ENCODE measurements at places on chromosomes 12 and 14. TPM values are rescaled to one million over a fixed set of nuclear protein-coding genes. Genes with fewer than 3 reads are reported as not detected.

The CCDC88C gene
- polyA plus RNA-seq, result 39.2 TPM

GRCh38 chr12:19227880-19228210 lies 98.3 kb downstream of the PLEKHA5 start:
- DNase-seq, result no peak

The KRT75 gene
- not detected for polyA plus RNA-seq

DNA sequence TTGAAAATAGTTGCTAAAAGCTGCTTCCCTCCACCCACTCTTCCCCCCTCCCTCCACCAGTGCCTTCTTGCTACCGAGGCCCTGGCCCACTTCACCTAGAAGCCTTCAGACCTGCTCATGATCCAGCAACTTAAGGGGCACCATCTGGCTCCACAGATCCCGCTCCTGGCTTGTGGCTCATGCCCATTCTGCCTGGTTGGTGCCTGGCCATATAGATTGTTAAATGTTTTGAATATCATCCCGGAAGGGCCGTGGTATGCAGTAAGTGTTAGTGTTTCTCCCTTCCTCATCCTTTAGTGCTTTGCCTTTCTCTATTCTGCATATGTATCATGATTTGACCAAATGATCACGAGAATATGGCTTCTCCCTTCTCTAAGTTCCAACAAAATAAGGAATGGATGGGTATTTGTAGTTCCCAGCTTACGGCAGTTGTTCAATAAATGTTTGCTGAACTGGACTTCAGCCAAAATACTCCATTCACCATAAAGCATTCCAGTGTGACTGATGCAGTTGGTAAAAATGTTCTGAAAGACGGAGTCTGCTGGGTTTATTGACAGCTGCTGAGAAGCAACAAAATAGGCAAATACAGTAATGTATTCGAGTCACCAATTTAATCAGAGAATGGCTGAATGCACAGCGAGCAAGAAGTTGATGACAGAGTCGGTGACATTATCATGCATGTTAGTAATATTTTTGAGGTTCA lies 30.7 kb downstream of the GRIP1 start:
- no peak for DNase-seq

GRCh38 chr12:56161690-56162351 lies 3.7 kb downstream of the MYL6 start:
- no peak for DNase-seq

GRCh38 chr12:51371295-51371953 lies 19.8 kb downstream of the GALNT6 start:
- DNase-seq, result peak; percentile 94

DNA sequence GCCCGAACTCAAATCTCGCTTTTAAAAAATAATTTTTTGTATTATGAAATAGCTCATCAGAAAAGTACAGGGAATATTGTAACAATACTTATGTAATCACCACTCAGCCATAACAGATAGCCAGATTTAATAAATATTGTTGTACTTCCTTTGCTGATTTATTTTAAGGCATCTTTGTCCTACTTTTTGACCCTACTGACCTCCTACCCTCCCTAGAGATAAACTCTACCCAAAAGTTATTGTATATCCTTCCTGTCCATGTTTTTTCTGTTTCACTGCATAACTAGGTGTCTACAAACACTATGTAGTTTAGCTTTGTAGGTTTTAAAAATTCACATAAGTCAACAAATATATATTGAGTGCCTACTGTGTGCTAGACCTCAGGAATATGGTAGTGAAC lies 25.1 kb downstream of the SOCS2 start:
- DNase-seq, result no peak

- DNase-seq, result no peak
These were observed 1180.6 kb downstream of the VRK1 start for GRCh38 chr14:97977651-97978261.

GRCh38 chr12:19223018-19223417 lies 93.5 kb downstream of the PLEKHA5 start:
- no peak for DNase-seq

- DNase-seq, result no peak
These were observed 214.4 kb downstream of the BMP4 start for GRCh38 chr14:53742233-53742620.

DNA sequence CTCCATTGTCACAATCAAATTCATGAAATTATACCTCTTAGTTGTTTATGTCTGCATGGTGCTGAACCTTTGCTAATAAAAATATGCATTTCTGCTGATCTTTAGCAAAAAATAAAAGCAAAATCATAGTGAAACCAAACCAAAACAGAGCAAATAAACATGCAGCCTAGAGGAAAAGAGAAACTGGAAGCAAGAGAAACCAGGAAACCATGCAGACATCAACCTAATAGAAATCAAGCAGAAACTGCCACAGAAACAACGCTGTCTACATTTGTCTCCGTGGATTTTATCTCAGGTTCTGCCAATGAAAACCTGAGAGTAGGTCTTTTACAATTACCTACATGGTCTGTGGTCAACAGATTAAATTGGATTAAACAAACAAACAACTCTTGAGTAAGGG lies 173.7 kb downstream of the SYT10 start:
- DNase-seq, result no peak

DNA sequence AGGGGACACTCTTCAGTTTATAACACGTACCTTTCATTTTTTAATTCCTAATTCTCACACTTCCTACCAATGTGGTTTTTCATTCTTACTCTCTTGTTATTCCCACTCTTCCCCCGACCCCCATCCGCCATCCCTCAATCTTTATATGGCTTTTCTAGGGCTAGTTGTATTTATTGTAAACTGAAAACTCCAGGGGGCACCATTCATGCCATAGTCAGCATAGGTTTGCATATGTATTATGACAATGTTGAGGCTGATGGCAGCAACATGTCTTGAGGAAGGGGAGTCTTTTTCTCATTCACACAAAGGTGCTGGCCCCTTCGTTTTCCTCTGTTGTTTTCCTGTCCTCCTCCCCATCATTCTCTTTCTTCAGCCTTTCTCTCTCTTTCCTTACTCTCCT lies 27.7 kb upstream of the LTA4H start:
- DNase-seq, result no peak

DNA sequence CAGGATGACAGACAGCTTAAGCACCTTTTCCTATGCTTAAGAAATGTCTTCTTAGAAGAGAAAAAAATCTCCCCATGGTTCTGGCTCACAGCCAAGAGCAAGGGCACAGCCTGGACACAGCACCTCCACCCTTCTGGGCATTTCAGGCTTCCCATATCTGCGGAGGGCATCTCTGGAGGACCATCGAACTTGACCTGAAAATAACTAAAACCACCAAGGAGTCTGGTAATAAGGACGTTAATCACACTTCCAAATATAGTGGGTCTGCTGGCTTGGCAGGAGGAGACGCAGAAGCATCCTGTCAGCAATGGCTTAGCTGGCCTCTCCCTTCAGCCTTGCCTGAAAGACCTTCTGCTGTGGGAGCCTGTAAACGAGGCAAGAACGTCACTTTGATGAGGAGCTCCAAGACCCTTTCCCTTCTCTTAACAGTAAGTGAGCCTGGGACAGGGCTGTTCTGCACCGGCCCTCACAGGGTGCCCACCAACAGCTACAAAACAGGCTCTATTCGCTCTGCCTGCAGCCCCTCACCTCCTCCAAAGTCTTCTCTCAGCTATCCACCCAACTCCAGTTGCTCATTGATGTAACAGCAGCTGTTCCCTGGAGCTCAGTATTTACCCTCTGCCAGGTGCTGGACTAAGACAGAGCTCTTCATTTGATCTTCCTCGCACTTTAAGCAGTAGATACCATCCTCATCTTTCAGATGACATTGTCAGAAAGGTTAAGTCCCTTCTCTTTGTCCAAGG lies 13.2 kb downstream of the SETD3 start:
- DNase-seq, result no peak
